ENCODE measurements at places on chromosomes 4 and X. TPM values are rescaled to one million over a fixed set of nuclear protein-coding genes. Genes with fewer than 3 reads are reported as not detected.

MID1 gene
- 0.32 TPM for total RNA-seq

TSPAN7 gene
- total RNA-seq, result not detected

MAGEB1 gene
- not detected for total RNA-seq

GRCh38 chr4:103405415-103405814 lies 207.3 kb upstream of the CENPE start:
- DNase-seq, result no peak

GRCh38 chr4:119040261-119040660 lies 95.4 kb upstream of the MYOZ2 start:
- no peak for DNase-seq

DNA sequence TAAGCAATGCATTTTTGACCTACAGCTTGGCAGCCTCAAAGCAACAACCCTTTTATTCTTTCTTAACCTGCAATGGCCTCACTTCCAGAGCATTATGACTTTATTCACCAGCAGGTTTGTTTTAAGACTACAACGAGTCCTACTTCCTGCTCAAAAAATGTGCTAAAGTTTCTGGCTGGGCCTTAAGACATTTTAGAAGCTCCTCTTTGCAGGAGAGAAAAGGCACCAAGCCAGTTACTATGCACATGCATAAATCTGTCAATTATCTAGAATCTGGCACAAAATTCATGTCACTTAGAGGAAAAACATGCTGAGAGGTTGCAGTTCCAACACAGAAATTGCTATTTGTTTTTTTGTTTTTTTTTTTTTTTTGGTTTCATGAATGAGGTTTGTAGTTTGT lies 223.0 kb upstream of the EPHA5 start:
- DNase-seq, result no peak

GALNTL6 gene
- total RNA-seq, result 0.99 TPM

DNA sequence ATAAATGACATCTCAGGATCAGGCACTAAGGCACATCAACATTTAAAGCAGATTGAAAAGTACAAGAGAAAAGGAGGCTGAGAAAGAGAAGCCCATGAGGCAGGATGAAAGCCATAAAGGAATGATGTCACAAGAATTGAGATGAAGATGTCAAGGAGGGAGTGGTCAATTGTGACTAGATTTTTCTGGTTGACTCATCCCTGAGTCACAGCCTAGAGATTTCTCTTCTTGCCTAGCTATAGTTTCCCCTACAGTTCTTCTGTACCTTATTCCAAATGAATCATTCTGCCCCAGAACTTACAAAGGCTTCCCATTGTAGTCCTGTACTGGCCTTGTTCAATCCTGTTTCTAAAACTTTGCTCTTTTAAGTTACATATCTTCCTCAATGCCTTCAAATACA lies 3.4 kb upstream of the USP53 start:
- DNase-seq, result no peak

- no peak for DNase-seq
These were observed 349.2 kb downstream of the ADGRL3 start for GRCh38 chr4:61549336-61549735.
